ENCODE measurements at places on chromosomes 3 and 15.

DNA sequence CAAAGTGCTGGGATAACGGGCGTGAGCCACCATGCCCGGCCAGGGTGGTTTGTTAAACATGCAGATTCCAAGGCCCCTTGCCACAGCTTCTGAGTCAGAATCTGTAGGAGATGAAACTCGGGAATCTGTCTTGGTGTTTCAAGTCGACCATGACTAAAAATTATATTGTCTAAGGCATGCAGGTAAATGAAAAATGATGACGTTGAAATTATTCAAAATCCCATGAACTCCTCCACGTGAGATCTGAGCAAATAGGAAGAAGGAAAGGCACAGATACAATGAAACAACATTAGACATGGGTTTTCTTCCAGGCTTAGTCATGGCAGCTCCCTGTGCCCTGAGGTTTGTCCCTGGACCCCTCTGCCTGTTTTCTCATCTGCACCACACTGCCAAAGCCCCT, 172.0 kb upstream of the CMC1 start:
- DNase-seq = no peak

GRCh38 chr15:63065262-63066221, 23.0 kb downstream of the TPM1 start:
- DNase-seq = no peak

- no peak for DNase-seq
These were observed 12.9 kb downstream of the NR2F2 start for GRCh38 chr15:96343113-96344059.

GRCh38 chr3:3281024-3281423, 101.5 kb upstream of the CRBN start:
- no peak for DNase-seq

DNA sequence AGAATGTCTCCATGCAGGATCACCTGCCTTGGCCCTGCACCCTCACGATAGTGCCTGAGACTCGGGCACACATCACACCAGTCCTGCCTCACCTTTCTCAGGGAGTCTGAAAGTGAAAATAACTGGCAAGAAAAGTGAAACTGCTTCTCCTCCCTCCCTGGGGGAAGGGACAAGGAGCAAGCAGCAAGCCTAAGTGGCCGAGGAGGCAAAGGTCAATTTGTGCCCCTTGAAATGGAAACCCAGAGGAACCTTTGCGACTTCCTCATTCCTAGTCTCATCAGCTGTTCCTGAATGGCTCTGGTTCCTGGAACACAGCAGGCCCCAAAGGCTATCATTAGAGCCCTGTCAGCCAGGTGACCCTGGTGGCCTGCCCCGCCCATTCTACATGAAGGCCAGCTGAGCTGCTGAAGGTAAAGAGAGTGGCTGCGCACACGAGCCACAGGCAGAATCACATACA, 28.0 kb upstream of the SLCO2A1 start:
- DNase-seq = no peak

DNA sequence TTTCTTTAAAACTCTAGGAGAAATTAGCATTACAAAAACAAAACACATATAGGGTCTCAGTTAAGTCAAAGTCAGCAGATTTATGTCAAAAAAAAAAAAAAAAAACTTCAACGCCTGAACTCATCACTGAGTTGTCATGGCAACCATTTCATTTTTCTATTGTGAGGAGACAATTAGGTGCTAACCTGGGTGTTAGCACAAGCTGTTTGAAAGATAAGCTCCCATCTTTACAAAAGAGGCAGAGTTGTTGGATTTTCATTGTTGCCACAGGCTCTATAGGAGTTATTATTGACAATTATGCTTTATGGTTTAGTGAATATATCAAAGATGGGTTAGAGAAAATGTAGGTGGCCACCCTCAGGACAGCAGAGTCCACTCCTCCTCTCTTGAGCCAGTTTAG, 806.9 kb downstream of the GRM7 start:
- no peak for DNase-seq

DNA sequence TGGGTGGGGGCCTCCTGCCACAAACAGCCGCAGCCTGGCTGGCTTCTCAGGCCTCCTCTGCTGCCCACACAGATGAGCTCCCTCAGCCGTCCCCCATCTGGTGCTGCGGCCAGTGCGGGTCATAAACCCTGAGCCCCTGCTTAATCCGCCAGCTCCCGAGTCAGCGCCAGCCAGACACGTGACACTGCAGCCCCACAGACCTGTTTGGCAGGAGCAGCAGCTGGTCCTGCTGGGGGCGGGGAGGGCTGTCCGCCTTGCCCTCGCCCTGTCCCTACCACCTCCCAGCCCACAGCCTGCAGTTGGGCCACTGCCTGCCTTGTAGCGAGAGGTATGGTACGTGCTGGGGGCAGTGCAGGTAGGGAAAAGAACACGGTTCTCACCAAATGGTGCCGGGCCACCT, 86.2 kb downstream of the IQSEC1 start:
- DNase-seq = no peak

GRCh38 chr3:56916716-56917360, 115.1 kb upstream of the ARHGEF3 start:
- DNase-seq = no peak
